ENCODE measurements at places on chromosomes 1 and 21.

GRCh38 chr1:42801832-42802473, 15.0 kb upstream of the ERMAP start:
- no peak for DNase-seq

DNA sequence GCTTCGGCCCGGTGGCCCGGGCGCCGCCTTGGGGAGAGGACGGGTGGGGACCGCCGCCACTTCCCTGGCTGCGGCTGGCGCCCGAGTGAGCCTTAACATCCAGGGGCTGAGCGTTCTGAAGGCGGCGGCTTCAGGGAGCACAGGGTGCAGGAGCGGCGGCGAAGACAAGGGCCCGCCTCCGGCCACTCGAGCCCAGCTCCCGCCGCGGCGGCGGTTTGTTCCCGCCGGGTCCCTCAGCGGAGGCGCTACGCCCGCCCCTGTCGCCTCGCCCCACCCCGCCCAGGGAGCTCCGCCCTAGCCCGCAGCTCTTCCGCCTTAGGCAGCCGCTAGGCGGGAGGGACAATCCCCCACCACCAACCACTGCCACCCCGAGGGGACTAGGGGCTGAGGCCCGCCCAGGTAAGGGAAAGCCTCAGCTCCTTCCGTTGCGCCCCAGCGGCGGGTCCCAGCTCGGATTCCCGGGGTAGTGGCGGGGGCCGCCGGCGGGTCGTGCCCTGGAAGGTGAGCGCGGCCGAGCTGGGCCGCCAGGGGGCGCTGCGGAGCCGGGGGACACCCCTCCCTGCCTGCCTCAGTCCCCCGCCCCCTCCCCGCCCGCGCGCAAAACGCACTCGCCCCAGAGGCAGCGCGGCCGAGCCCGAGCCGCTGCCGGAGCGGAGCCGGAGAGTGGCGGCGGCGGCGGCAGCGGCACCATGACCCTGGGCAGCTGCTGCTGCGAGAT, at the start of gene FOXD2:
Gene FOXD2, plus strand, starts transcription at position 598 of the 718 bp plus-strand sequence. Its CDS starts 92 bp downstream, at position 690.
- peak; percentile 98 for DNase-seq

- no peak for DNase-seq
These were observed 28.9 kb downstream of the VANGL1 start for GRCh38 chr1:115670476-115671175.

- no peak for DNase-seq
These were observed 55.9 kb downstream of the HNRNPR start for GRCh38 chr1:23288201-23288600.

- no peak for DNase-seq
These were observed 80.4 kb upstream of the C1orf87 start for GRCh38 chr1:60153961-60154360.

GRCh38 chr1:112406771-112407170, 10.8 kb downstream of the CTTNBP2NL start:
- no peak for DNase-seq

DNA sequence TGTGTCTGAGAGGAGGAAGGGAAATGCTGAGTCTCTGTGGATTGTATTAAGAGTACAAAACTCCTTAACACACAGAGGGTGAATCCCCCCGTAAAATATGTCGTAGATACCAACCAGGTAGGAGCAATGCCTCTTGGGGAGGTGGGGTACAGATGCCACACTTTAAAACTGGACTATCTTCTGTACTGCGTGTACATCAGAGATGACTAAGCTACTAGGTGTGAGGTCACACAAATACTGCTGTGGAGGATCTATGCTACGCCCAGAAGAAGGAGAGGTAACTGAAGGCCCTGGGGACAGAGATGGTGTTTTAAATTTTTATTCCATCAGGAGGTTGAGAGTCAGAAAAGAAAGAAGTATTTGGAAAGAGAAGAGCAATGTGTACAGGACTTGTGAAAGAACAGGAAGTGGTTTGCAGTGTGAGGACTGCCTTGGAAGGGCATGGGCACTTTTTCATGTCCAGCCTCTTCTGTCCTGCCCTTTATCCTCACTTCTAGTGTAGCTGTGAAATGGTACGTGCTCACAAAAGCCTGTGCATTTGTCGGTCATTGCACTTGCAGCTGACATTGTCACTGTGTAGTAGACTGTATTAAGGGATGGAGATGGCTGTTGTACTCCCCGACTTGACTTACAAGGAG, 287.8 kb upstream of the CHRM3 start:
- no peak for DNase-seq

GRCh38 chr1:203673550-203674411, 47.1 kb downstream of the ATP2B4 start:
- DNase-seq: peak; percentile 93

DNA sequence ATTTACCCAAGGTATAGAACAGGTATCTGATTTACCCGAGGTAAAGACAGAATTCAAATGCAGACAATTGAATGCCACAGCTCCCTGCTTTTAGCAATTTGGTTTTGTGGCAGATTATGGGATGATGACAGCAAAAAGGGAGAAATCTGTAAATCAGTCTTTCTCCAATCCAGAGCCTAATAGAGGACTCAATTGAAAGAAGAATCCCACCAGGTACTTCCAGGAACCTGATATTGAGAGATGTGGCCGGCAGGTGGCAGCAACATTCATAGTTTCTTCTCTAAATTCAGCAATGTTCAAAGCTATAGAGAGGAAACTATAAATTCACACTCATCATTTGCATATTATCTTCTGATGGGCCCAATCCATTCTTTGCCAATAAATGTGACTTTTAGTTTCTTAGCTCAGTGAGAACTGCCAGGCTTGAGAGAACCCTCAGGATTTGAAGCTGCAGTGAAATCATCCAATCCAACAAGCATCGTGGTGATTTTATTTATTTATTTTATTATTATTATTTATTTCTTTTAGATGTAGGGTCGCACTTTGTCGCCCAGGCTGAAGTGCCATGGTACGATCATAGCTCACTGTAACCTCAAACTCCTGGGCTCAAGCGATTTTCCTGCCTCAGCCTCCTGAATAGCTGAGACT, 9.8 kb upstream of the PHACTR4 start:
- DNase-seq: peak; percentile 55

- DNase-seq: no peak
These were observed 7.5 kb upstream of the SLC19A2 start for GRCh38 chr1:169493251-169493650.

GRCh38 chr1:114134518-114134917, 19.2 kb downstream of the SYT6 start:
- DNase-seq: no peak

DNA sequence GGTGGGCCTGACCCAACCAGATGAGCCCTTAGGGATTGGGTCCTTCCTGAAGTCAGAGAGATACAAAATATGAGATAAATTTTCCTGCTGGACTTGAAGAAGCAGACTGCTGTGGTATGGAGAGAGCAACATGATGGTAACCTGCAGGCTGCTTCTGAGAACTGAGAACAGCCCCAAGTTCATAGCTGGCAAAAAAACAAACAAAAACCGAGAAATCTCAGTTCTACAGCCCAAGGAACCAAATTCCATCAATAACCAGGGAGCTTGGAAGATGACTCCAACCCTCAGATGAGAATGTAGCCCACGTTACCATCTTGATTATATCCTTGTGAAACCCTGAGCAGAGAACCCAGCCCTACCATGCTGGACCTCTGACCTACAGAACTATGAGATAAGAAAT, 316.2 kb downstream of the ZP4 start:
- no peak for DNase-seq

GRCh38 chr1:59639266-59639665, 175.5 kb upstream of the HOOK1 start:
- no peak for DNase-seq

DNA sequence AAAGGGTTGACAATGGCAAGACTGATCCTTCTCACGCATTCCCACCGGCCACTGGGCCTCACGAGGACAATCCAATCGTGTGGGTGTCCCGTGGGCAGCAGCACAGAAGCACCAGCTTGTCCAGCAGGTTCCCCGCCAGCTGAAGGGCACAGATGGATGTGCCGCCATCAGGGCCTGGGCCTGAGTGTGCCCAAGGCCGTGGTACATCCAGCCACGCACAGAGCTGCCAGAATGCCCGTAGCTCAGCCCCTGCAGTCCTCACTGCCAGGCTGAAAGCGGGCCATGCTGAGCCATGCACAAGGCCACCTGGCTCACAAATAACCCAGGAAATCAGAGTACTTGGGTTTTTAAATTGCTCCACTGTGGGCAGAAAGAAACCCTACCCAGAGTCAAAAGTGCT, 7.0 kb downstream of the NPHP4 start:
- DNase-seq: no peak

- DNase-seq: no peak
These were observed 127.8 kb downstream of the RERE start for GRCh38 chr1:8689431-8690252.

GRCh38 chr1:233710031-233710430, 96.1 kb downstream of the KCNK1 start:
- DNase-seq: no peak

- DNase-seq: no peak
These were observed 2.4 kb downstream of the CA14 start for GRCh38 chr1:150259758-150260669.

DNA sequence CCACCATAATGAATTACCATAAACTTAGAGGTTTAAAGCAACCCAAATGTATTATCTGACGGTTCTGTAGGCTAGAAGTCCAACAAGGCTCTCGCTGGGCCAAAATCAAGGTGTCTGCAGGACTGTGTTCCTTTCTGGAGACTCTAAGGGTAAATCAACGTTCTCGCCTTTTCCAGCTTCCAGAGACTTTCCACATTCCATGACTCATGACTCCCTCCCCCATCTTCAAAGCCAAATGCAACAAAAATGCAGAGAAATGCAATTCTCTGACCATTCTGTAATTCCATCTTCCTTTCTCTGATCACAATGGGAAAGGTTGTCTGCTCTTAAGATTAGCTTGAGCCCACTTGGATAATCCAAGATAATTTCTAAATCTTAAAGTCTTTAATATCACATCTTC, 287.1 kb downstream of the LTN1 start:
- DNase-seq: no peak

GRCh38 chr1:80158771-80159170, 1152.2 kb upstream of the ADGRL4 start:
- DNase-seq: no peak

DNA sequence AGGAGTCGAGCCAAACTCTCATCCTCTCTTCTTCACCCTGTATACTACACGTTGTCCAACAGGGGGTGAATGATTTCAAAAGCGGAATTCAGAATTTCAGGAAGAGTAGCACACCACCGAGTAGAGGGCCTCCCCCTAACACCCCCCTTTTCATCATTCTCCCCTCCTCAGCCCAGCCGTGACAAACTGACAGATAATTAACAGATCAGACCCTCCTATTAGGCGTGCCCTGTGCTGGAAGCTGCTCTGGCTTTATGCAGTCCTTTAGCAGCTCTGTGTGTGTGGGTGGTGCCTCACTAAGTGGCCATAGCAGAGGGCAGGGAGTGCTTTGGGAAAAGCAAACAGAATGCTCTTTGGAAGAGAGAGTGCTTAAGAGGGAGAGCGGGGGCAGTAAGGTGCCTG, 44.3 kb downstream of the PEX14 start:
- DNase-seq: no peak

DNA sequence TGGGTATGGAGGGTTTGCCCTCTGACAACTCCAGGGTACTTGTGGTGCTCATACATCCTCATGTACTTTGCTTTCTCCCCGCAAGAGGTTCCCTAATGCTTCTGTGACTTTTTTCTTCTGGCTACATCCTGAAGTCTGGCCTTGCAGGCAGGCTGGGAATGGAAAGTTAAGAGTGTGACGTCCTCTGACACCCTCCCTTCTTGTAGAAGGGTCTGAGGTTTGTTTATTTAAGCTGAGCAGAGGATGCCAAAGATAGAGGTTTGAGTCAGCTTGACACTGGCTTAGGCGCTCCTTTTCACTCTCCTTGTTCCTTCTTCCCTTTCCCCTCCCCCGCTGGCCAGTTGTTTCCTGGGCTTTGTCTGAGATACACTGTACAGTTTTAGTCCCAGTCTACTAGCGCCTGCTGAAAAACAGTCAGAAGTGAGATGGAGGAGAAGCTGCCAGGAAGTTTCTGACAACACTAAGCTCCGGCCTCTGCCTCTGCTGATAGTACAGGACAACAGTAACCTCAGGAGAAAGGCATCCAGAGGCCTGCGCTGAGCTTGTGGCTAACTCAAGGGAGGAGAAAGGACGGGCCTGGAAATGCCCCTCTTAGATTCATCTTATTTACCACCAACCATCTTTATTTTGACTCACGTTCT, at the start of gene MACF1:
Gene MACF1, plus strand, starts transcription at position 255 of the 641 bp plus-strand sequence. Its CDS starts 328 bp downstream, at position 583.
- DNase-seq: peak; percentile 80

DNA sequence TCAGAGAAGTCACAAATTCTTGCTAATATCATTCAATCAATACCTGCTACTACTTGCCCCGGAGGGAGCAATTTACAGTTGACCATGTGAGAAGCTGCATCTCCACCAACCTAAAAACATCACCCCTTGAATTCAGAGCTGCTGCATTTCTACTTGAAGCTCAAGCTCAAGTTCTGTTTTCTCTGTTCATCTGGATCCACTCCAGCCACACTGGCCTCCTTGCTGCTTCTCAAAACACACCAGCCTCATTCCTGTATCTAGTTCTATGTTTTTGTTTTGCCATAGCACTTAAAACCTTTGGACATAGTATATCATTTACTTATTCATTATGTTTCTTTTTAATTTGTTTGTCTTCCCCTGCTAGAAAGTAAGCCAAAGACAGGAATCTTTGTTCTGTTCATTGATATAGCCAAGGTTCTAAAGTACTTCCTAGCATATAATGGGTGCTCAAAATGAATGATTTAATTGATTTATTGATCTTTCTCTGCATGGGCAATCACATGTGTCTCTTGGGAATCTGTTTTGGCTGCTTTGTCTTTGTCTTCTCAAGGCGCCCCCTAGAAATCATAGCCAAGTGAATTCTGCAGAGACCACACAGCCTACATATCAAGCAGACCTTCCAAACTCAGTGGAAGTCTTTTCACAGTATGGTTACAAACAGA, 23.6 kb downstream of the SYF2 start:
- DNase-seq: no peak

GRCh38 chr1:92476071-92476631, 10.6 kb downstream of the GFI1 start:
- DNase-seq: no peak

Measured in hepatic stellate cell (primary cell).